ENCODE measurements at places on chromosomes 3 and 15.

DNA sequence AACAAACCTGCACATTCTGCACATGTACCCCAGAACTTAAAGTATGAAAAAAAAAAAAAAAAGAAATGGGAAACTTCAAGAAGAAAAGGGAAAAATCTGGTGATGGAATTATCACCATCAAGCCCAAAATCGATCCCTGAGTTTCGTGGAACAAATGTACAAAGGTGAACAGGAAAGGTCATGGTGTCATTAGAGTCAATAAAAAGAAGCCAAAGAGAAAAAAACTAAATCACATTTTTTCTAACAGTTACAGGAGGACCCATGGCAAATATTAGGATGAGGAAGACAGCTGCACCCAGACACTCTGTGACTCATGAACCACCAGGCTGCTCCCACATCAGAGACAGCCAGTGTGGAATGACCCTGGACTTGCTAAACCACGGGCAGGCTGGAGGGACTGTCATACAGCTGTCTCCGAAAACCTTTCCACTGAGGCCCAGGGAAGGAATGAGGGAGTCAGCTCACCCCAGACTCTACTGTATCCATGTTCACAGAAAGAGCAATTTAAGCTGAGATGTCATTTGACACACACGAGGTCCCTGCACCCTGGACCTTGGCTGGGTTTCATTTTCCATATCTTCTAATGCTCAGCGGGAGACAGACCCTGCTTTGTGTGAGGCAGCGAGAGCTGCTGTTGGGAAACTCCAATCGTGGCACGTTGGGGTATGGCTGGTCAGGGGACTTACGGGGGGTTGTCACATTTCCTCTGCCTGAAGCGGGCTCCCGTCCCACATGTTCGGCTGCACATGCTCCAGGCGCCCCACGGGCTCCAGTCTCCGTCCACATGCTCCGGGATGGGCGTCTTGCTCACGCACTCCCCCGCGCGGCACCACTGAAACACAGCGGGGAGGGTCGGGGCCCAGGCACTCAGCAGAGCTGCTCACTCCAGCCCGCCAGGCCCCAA lies 210.2 kb downstream of the ADAMTS17 start:
- peak; percentile 93 for DNase-seq

- no peak for DNase-seq
These were observed 297.6 kb downstream of the VPS13C start for GRCh38 chr15:61762676-61763075.

GRCh38 chr3:138284079-138284478 lies 45.6 kb downstream of the NME9 start:
- no peak for DNase-seq

DNA sequence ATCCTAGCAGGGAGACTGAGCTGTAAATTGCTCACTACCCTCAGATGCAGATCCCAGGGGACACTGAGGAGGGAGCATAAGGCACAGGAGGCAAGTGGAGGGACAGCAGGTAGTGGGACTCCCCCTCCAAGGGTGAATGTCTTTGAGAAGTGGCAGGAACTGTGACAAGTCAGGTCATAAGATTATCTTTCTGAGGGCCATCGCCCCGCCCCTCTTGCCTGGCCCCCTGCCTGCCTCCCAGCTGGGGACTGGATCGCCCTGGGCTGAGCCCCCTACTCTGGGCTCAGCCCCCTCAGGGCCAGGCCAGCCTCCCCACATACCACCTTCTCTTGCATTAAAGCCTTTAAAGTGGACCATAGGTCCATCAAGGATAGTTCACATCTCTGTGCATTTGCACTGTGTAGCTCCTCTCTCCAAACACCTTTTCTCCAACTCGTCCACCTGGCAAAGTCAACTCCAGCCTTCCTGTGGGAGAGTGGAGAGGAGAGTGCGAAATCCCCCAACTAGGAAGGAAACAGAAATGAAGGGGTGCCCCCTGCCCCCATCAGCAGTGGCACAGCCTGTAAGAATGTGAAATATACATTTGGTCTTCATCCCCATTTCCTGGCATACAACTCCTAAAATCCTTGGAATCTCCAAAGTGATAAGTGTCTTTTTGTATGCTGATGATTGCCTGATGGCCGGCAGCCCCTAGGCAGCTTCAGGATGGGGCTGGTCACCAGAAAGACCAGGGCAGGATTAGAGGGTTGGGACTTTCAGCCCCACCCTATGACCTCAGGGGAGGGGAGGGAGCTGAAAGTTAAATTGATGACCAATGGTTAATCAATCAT lies 14.7 kb downstream of the PIF1 start:
- no peak for DNase-seq

Data from hepatic stellate cell (primary cell).